Kidney epithelial cell (primary cell): ENCODE measurements at places on chromosomes 1 and 21. TPM values are rescaled to one million over a fixed set of nuclear protein-coding genes. Genes with fewer than 3 reads are reported as not detected.
A peak's percentile ranks its signal among the peaks of the same experiment; 100 is the strongest.

Gene ATAD3B
- total RNA-seq: 31.4 and 37.8 TPM in 2 replicates

Gene S100A3
- total RNA-seq: 5.8 and 12.0 TPM in 2 replicates

GRCh38 chr1:37474697-37475379 lies 458 bp downstream of the ZC3H12A start:
- no peak for DNase-seq

Gene JAM2
- 2.0 and 3.6 TPM in 2 replicates for total RNA-seq

Gene NIBAN1
- total RNA-seq: 68.5 and 72.8 TPM in 2 replicates

Gene LMX1A
- not detected in 2 replicates for total RNA-seq

Gene SPAG17
- total RNA-seq: 0.13 and 7.7 TPM in 2 replicates

Gene CAMK2N1
- 39.8 and 42.6 TPM in 2 replicates for total RNA-seq

Gene LINGO4
- total RNA-seq: not detected in 2 replicates

GRCh38 chr21:16588433-16588860 lies 858.7 kb downstream of the USP25 start:
- DNase-seq: peak; percentile 70

Gene HAPLN2
- total RNA-seq: not detected in 2 replicates

DNA sequence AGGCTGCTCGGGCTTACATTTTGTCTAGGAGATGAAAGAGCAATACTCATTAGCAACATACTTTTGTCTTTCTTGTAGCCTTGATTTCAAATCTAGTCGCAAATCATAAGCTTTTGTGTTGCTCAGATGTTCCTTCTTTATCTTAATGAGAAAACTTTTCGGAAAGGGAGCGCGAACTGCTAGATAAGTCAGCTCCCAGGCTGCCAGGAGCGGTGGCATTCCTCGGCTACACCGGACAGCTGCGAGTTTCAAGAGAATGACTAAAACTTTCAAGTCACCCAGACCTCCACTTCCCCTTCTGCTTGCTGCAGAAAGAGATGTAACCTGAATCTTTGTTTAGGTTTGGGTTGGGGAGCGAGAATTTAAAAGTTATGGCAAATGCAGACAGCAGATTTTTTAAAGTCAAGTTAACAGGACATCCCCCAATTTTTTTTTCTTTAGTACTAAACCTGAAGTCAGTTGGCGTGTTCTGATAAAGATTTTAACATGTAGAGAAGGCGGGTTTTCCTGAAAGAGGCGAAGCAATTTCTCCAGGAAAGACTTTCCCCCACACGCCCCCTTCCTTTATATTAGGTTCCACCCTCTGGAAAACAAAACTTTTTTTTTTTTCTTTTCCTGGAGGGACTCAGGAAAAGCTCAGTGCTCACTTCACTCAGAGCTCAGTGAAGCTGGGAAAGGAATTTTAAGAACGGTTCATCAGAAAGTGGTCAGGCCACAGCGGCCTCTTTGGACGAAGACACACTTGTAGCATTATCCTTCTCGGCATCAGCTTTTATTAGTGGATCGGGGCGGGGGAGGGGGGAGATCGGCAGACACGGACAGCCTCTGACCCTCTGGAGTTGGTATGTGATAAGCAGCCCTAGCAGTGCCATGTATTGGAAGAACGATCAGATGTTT lies at the start of gene LHX8:
LHX8 (plus strand) TSS at position 639 of the 897 bp plus-strand sequence. CDS start 2,227 bp downstream, outside the sequence.
- no peak for DNase-seq

DNA sequence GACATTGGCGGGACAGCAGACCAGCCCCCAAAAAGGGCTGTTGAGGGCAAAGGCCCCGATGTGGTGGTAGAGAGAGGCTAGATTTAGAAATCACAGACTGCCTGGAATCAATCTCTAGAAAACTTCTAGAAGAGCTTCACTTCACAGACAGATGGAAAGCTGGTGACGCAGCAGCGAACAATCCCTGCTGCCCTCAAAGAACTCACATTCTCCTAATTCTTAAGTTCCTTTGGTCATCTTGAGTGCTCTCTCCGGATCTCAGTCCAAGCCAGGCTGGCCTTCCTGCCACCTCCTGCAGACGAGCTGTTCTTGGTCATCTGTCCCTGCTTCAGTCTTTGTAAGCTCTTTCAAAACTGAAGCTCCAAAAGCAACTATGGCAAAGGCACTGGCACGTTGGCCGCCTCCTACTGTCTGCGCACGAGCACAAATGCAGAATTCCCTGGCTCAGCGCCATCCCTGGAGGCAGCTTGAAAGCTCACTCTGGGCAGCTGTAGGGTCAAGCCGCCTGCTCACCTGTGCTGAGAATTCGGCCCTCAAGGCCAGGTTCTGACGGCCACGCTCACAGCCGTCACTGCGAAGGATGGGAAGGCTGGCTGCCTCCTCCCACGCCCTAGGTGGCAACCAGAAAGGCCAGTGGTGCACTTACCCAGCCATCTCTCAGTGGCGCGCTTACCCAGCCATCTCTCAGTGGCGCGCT lies 110.6 kb downstream of the NPHP4 start:
- DNase-seq: no peak

GRCh38 chr1:203871114-203871880 lies 9.9 kb downstream of the SNRPE start:
- DNase-seq: no peak

Gene MSH4
- 0.08 and 0.27 TPM in 2 replicates for total RNA-seq

DNA sequence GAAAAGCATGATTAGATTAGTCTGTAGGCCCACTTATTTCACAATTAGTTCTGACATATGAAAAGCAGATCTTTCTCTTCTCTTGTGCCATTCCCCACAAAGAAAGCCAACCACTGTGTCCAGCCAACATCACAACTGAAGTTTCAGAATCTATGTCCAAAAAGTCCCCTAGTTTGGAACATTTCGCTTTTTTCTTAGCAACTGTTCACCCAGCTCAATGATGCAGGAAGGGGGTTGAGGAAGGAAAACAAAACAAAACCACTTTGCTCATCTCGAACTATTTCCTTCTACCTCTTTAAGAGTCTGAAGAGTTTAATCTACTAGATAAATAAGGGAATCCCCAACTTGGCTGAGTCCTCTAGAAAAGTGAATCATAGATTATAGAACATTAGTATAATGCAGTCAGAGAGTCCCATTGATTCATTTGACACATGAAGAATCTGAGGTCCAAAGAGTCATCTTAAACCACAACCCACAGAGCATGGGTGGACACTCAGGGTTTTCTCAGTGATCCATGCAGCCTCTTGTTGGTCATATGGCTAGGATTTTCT lies 159.3 kb upstream of the SGIP1 start:
- peak; percentile 71 for DNase-seq

Gene A3GALT2
- total RNA-seq: not detected in 2 replicates

- no peak for DNase-seq
Observed at GRCh38 chr1:30234091-30234490, 489.3 kb downstream of the MATN1 start.

DNA sequence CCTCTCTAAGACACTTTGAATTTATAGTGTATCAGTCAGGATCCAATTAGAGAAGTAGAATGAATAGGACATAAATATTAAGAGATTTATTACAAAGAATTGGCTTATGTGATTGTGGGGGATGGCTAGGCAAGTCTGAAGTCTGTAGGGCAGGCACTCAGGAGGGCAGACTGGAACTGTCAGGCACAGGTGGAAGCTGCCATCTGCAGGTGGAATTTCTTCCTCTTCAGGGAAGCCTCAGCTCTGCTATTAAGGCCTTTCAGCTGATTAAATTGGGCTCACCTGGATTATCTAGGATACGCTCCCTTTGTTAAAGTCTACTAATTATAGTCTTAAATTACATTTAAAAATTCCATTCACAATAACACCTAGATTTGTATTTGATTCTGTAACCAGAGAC lies 92.0 kb upstream of the HAO2 start:
- DNase-seq: no peak

DNA sequence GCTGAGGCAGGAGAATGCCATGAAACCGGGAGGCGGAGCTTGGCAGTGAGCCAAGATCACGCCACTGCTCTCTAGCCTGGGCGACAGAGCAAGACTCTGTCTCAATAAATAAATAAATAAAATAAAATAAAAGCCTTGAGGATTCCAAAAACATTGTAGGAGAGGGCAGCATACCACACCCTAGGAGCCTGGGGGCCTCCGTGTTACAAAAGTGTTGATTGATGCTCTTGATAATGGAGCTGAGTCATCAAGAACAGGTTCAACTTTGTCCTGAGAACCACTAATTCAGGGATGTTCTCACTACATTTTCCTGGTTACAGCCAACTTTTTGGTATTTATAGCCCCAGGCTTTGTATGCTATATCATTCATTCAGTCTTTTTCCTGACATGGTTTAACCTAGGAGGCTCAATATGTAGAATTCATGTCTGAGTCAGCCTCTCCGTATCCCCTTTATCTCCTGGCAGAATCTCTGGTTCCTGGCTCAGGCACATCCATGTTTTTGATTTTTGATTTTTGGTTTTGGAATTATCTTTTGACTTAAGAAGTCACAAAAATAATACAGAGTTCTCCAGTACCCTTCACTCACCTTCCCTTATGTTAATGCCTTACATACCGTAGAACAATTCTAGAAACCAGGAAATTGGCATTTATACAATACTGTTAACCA lies 69.4 kb downstream of the LRRC8D start:
- no peak for DNase-seq

DNA sequence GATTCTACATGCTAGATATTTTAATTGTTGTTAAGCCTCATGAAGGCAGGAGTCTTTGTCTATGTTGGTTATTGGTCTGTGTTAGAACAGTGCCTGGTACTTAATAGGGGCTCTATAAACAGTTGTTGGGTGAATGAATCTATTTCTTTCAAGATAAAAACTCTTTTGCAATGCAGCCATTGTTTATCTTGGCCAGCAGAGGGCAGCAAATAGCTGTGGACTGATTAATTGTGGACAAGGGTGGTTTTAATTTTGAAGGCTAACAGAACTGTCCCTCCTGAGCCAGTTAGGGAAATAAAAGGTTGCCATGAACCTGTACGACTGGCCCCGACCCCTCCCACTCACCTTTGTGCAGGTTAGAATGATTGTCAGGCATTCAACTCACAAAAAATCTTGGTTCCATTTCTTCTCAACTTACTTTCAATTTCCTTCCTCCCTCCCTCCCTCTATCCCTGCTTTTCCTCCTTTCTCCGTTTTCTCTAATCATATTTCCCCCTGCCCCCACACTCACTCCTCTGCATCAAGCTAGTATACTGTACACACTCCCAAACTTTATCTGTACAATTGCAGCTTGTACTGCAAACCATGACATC lies 66.3 kb upstream of the DIRAS3 start:
- DNase-seq: no peak

GRCh38 chr1:205858141-205858961 lies 8.4 kb upstream of the PM20D1 start:
- DNase-seq: no peak

Gene CCDC185
- not detected in 2 replicates for total RNA-seq

- no peak for DNase-seq
Observed at GRCh38 chr1:230248016-230248888, 177.9 kb downstream of the PGBD5 start.

GRCh38 chr21:43269440-43269839 lies 100.6 kb downstream of the CRYAA start:
- DNase-seq: no peak

DNA sequence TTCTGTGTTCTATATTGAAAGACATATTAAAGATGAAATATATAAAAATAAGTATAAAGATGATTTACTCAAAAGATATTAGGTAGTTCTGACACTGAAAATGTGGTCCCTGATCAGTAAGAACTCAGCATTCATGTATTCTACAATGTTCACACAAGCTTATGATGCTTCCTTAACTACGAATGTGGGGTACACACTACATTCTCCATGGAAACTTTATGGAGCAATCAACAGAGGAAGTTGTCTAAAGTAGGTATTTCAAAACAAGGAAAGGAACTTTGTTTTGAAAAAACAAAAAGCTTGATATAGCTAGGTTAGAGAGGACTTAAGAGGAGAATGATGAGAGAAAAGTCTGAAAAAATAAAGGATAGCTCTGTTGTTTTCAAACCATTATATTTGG lies 119.7 kb upstream of the RGS18 start:
- no peak for DNase-seq

GRCh38 chr1:83770319-83770661 lies 228.6 kb downstream of the TTLL7 start:
- DNase-seq: no peak

- peak; percentile 25 for DNase-seq
Observed at GRCh38 chr1:227934476-227935313, 13.0 kb downstream of the WNT9A start.

GRCh38 chr1:246104927-246105326 lies 402.2 kb downstream of the SMYD3 start:
- no peak for DNase-seq
